ENCODE measurements at places on chromosomes 7 and 10. TPM values are rescaled to one million over a fixed set of nuclear protein-coding genes. Genes with fewer than 3 reads are reported as not detected.

TM9SF3 gene
- total RNA-seq: 163 TPM

SUGCT gene
- total RNA-seq: 3.1 TPM

FOXP2 gene
- total RNA-seq: 13.5 TPM

DNA sequence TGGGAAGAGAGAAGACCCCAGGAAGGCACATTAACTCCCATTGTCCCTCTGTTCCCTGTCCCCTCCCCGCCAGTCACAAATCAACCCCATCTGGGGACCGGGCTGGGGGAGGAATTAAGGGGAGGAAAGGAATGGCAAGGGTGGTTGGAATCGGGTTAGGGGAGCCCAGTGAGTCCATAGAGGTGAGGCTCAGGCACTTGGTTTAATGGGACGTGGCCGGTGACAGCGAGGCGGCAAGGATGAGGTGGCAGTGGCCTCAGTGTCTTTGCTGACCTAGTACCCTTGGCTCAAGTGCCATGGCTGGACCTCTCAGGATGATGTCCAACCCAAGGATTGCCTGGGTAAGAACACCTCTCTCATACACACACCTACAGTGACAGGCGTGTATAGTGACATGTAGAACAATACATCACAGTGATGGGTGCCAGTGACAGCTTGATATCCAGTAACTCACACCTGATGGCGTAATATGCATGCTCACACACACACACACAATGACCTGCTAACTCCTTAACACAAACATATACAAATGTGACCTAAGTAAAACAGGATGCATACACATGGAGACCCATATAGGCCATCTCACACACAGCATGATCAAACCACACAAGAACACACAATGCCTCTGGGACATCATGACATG is 12.3 kb downstream of the KCNIP2 start:
- no peak for DNase-seq

- DNase-seq: no peak
Measured at GRCh38 chr7:152144557-152145245, 119.2 kb downstream of the GALNT11 start.

Data from ureter (tissue), 1 donor.